ENCODE measurements at places on chromosomes 3 and 15.

DNA sequence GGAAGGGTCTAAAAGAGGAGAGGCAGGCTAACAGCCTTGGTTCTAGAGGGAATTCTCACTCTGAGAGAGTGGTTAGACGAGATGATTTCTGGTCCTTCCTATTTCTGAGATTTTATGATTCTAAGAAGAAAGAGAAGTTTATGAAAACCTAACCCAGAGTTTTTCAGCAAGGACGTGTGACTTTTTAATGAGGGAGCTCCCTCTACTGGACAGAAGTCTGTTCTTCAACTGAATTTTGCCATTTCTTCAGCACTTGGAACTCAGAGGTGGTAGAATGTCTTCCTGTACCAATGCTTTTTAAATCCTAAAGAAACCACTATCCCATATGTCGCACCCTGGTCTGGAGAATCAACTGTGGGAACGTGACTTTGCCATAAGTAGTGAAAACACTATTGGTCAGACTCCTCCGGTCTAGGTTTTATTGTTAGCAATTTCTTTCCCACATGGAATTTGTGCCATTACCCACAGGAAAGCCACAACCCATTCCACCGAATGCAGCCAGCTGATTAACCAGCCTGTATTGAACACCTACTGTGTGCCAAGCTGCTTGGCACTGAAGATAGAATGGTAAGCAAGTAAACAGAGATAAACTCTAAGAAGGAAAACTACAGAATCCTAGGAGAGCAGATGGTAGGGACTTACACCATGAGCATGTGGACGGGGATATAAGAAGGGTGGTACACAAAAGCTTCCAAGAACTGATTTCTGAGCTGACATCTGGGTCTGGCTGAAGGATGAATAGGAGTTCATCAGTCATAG lies 199.5 kb upstream of the LMCD1 start:
- DNase-seq = no peak

GRCh38 chr3:27354161-27354560 lies 15.0 kb downstream of the NEK10 start:
- no peak for DNase-seq

DNA sequence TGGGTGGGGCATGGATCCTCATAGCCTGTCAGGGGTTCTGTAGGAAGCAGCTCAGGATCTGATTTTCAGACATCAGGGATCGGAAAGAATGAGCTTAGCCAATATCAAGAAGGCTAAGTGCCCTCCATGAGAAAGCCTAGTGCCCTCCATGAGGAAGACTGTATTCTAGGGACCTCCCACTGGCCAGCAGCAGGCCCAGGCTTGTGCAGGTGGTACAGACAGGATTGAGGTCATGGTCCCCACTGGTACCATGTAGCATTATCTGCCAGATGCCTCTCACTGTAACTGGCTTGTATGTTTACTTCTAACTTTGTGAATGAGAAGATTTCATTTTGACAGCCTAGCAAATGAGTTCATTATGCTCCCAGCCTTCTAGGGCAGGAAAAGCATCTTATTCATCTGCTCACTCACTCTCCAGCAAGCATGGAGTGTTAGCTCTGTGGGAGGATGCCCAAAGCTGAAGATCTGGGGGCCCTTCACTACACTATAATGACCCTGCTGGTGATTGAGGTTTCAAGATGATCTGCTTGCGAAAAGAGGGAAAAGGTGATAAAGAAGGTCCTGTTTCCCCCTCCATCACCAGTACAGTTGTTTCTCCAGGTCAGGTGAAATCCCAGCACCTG lies 7.5 kb downstream of the EPHB1 start:
- DNase-seq = no peak

DNA sequence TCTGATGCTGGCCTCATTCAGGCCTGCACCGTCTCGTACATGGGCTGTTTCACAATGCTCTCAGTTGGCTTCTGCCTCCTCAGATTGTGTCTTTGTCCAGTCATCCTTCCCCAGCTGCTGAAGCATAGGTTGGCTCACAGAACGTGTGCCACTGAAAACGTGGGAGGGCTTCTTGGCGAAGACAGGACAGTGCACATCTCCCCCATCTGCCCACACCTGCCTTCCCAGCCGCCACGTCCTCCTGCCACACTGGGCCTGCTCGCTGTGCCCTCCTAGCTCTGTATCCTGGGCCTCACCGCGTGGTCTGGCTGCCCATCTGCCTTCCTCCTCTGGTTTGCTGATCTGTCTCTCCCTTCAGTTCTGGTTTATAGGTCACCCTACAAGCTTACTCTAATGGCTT lies 230.0 kb upstream of the TOPAZ1 start:
- DNase-seq = no peak

- no peak for DNase-seq
Observed at GRCh38 chr3:145963111-145963510, 197.9 kb downstream of the PLOD2 start.

GRCh38 chr15:65885668-65886218 lies 16.5 kb downstream of the RAB11A start:
- no peak for DNase-seq

DNA sequence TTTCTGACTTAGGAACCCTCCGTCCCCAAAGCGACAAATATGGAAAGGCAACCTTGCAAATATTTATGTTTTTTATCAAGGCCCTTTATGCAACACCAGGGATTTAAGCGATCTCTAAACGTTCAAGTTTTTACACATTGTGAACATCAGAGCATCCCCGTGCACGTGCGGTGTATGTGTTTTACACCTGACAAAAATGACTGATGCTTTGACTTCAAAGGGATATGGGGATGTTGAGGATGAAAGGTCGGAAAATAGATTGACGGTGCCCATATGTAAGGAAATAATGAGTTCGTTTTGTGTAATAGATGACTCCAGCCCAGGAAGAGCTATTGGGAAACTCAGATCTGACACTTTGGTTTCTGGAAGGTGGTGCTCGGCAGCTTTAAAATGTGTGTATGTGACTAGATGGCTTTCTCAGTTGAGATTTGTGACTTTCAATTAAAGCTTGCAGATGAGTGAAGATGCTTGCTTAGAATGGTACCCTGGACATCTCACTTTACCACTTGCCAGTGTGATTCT lies 866 bp downstream of the SLC49A4 start:
- no peak for DNase-seq

DNA sequence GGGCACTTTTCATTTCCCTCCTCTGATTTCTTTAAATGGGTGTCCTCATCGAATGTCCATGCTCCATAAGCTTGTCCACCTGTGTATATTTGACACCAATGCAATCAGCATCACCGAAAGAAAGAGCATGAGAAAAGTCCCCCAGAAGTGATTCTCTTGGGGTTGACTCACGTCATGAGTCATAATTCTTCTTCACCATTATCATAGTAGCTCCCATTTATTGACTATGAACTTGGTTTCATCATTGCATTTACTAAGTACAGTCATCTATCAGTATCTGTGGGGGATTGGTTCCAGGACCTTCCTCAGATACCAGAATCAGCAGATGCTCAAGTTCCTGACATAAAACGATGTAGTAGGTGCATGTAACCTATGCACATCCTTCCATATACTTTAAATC lies 372.5 kb upstream of the CFAP20DC start:
- DNase-seq = no peak

GRCh38 chr3:109803274-109803673 lies 465.9 kb upstream of the DPPA4 start:
- no peak for DNase-seq

- no peak for DNase-seq
Observed at GRCh38 chr15:88849376-88850072, 45.8 kb downstream of the HAPLN3 start.

GRCh38 chr15:31732726-31733125 lies 297.6 kb upstream of the CHRNA7 start:
- no peak for DNase-seq

DNA sequence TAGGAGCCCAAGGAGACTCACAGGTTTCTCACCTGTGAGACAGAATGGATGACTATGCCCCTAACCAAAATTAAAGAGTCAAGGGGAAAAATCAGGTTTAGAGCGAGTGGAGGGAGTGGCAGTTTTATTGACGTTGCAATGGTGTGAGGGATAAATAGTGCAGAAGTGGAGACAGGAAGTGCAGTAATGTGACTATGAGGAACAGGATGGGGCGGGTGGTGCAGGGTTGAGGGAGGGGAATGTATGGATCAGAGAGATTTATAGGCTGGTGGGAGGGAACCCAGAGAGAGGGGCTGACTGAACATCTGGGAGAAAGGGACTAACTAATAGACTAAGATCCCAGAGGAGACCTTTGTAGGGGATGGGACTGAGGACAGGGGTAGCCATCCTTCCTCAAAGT lies 26.5 kb downstream of the EIF2AK4 start:
- no peak for DNase-seq

GRCh38 chr3:18666655-18667054 lies 241.5 kb upstream of the SATB1 start:
- DNase-seq = no peak

DNA sequence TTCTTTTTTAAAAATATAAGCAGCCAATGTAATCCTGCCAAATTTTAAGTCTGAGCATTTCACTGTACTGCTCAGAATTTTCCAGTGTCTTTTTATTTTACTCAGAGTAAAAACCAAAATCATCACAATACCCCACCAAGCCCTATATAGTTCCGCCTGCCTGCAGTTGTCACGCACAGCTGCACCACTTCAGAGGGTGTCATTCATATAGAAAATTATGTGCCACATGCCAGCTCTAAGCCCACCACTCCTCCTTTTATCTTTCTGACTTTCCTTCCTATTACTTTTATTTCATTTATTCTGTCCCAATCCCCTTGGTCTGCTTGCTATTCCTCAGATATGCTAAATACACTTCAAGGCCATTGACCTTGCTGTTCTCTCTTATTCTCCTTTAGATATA lies 233.1 kb upstream of the DPPA4 start:
- DNase-seq = no peak

- no peak for DNase-seq
Observed at GRCh38 chr15:35229085-35229484, 144.0 kb upstream of the NANOGP8 start.

GRCh38 chr3:111765136-111765535 lies 93.9 kb upstream of the PHLDB2 start:
- DNase-seq = no peak

DNA sequence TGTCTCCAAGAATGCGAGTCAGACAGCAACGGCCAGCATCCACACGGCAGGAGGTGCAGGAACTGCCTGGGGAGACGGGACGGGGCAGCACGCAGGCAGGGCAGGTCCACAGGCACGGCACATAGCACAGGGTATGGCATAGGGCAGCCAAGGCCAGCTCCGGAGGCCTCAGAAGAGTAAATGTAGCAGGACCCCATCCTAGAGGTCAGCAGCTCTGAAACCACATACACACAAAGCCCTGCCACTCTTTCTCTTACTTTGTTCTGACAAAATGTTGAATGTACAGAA lies 26.9 kb downstream of the ZXDC start:
- DNase-seq = no peak

DNA sequence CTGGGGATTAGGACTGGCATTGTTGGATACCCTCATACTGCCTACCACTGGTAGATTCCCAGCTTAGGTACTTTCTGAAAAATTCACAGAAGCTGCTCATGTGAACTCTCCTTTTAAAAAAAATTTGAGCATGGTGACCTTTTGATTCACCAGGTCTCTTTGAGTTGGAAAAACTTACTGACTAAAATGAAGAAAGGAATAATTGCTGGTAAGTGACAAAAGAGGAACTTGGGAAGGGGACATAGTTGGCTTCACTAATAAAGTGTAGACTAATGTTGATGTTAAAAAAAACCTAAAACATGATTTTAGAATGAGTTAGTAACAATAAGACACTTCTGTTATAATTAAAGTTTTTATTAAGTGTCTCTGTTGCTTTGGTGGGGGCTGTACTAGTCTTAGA lies 8.6 kb downstream of the VPS8 start:
- DNase-seq = no peak

- DNase-seq = no peak
Observed at GRCh38 chr15:73631915-73632669, 1.1 kb downstream of the NPTN start.

DNA sequence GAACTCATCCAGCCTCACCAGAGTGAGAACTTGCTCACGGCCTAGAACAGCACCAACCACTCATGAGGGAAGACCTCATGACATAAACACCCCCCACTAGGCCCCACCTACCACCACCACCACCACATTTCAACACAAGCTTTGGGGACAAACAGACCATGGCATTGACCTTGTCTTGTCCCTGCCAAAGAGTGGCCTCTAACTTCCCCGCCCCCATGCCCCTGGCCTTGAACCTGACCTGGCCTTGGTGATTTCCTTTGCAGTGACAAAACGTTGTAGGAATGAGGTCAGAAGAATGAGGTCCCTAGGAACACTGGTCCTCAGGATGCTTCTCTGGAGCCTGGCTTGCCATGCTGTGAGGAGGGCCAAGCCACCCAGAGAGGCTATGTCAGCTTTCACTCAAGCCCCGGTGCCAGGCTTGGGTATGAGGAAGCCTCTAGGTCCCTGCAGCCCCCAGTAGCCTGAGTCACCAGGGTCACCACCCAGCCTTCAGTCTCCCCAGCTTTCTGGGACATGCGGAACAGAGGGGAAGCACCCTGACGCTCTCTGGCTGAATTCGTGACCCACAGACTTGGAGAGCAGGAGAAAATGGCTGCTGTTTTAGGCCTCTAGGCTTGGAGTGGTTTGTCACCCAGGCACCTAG lies 57.9 kb downstream of the TPRA1 start:
- no peak for DNase-seq

DNA sequence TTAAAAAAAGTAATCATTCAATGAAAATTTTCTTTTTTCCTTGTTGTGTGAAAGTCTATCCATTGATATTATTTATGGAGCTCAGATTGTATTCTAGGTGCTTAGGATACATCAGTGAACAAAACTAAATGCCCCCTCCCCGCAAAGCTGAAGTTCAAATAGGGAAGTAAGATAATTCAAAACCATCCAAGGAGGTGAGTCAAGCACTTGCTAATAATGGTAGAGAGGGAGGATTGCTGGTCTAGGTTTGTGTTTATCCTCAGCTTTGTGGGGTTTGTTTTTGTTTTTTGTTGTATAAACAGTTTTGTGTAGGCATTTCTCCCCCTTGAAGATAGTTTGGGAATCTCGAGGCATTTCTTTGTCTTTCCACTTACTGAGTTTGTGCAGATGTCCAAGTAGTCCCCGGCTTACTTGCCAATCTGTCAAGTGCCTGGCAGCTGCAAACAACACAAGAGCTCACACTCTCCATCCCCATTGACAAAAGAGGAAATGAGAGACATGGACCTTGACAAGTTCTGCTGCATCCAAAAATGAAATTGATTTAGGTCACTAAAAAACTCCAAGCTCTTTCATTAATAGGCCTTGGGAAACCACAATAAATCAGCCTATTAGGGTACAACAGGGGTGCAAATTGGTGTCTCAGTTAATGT lies 575.8 kb upstream of the TBL1XR1 start:
- no peak for DNase-seq

GRCh38 chr3:187640569-187641059 lies 29.6 kb downstream of the SST start:
- no peak for DNase-seq

- DNase-seq = no peak
Observed at GRCh38 chr15:80764535-80764934, 14.6 kb upstream of the CEMIP start.

All from effector CD4-positive, alpha-beta T cell (primary cell).